ENCODE measurements at places on chromosomes 1 and 21.

- no peak for DNase-seq
Measured at GRCh38 chr1:86508583-86508969, 38.3 kb upstream of the CLCA4 start.

DNA sequence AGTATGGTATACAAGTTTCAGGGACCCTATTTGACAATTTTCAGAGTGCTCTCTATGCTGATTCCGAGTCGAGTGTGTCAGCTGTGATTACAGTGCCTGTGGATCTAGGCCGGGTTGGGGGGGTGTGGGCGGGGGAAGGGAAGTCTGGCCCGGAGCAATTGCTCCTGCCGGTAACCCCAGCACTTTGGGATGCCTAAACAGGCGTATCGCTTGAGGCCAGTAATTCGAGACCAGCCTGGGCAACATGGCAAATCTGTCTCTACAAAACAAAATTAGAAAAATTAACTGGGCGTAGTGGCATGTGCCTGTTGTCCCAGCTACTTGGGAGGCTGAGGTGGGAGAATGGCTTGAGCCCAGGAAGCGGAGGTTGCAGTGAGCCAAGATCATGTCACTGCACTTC, 1.6 kb upstream of the IL10RB start:
- no peak for DNase-seq

- peak; percentile 76 for DNase-seq
Measured at GRCh38 chr1:32334864-32335534, 1.0 kb downstream of the MARCKSL1 start.

DNA sequence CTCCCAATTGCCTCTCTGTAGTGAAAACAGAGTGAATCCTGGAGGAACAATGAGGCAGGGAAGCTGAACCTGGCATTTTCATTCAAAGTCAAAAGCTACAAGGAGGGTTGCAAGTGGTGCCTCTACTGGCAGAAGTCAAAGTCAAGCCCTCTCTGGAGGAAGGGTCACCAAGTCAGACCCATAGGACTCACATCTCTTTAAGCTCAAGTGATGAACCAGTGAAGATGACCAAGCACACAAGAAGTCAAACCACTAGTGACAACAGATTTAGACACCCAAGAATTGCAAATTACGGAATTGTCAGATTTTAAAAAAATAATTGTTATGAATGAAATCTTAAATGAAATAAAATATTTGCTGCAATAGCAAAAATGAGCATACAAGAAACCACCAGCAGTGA, 81.1 kb upstream of the ATP1B1 start:
- DNase-seq = no peak

DNA sequence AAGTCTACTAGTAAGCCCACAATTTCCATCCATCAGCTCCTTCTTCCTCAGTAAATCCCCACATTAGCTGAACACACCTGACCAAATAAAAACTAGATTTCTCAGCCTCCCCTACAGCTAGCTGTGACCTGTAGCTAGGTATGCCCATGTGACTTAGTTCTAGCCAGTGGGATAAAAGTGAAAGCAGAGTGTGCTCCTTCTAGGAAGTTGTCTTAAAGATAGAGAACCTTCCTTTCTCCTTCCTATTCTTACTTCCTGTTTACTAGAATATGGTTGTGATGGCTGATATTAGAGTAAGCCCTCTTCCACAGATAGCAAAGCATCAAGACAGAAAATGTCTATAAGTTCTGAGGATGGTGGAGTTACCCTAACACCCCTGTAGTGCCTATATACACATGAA, 67.0 kb downstream of the PIK3R3 start:
- DNase-seq = no peak

GRCh38 chr1:29259802-29260441, 23.6 kb downstream of the PTPRU start:
- peak; percentile 45 for DNase-seq

GRCh38 chr1:48610628-48611542, 138.9 kb upstream of the SPATA6 start:
- DNase-seq = no peak

DNA sequence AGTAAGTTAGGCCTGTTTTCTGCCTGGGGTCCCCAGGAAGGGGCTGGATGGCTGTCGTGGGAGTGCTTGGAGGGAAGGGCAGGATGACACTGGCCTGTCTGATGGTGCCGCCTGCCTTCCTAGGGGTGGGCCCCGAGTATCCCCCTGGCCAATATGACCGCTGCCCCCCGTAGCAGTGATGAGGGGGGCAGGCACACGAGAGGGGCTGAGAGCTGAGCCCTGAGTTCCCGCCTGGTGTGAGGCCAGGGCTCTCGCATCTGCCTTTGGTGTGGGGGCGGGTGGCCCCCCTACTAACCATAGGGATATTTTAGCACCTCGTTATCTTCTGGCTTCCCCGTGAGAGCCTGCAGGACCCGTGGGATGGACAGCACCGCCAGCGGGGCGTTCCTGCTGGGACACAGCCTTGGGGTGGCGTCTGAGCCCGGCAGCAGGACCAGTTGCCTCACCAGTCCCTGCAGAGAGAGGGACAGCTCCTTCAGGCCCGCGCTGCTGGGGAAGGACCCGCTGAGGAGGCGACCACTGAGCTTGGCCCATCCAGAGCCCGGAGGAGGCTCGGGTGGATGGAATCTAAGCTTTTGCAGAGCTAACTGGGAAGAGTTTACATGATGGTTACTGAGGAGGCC, 10.4 kb downstream of the KRTAP10-1 start:
- no peak for DNase-seq

All from C1 segment of cervical spinal cord (tissue), 14 donors.